Motor neuron (in vitro differentiated cells): ENCODE measurements at places on chromosomes 4 and X. TPM values are rescaled to one million over a fixed set of nuclear protein-coding genes. Genes with fewer than 3 reads are reported as not detected.

RAB39B gene
- 20.8 and 20.9 TPM in 2 replicates for total RNA-seq

SPANXA2 gene
- not detected in 2 replicates for total RNA-seq

EREG gene
- total RNA-seq = 0.09 TPM in 1 of 2 replicates, not detected in the other

SLC10A3 gene
- total RNA-seq = 9.7 TPM in 2 replicates

TIGD4 gene
- total RNA-seq = 3.2 and 3.3 TPM in 2 replicates

CORIN gene
- total RNA-seq = 0.81 and 0.92 TPM in 2 replicates

PGM2 gene
- 28.3 and 31.7 TPM in 2 replicates for total RNA-seq

SH2D1A gene
- 0.19 and 0.38 TPM in 2 replicates for total RNA-seq

GPC4 gene
- 1.7 and 2.0 TPM in 2 replicates for total RNA-seq

DNA sequence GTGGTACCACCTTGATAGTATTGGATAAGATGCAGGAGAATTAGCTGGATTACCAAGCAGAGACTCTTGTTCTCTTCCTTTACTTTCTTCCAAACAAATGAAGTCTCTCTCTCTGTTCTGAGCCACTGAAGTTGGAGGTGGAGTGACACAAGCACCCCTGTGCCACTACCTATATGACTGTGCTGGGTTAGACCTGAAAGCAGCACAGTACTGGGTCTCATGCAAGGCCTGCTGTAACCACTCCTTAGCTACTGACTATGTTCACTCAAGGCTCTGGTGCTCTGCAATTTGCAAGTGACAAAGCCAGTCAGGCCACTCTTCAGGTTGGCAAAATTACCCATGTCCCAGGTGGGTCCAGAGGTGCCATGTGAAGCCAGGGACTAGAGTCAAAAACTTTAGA is 389.6 kb upstream of the MAOA start:
- no peak for ATAC-seq

- no peak for ATAC-seq
These were observed 102.4 kb upstream of the PLAC1 start for GRCh38 chrX:134760650-134761049.

GRCh38 chrX:111811831-111812230 is 64.2 kb upstream of the TRPC5OS start:
- ATAC-seq = no peak

GRCh38 chr4:109009909-109010308 is 247.1 kb upstream of the ETNPPL start:
- ATAC-seq = peak; percentile 72

DNA sequence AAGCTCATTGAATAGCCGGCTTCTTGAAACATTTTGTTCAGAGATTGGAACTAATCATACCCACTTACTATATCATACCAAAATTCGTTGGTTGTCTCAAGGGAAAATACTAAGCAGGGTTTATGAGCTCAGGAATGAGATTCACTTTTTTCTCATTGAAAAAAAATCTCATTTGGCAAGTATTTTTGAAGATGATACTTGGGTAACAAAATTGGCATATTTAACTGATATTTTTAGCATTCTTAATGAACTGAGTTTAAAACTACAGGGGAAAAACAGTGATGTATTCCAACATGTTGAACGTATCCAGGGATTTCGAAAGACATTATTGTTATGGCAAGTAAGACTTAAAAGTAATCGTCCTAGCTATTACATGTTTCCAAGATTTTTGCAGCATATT is 6.4 kb downstream of the FAM200B start:
- ATAC-seq = no peak

DNA sequence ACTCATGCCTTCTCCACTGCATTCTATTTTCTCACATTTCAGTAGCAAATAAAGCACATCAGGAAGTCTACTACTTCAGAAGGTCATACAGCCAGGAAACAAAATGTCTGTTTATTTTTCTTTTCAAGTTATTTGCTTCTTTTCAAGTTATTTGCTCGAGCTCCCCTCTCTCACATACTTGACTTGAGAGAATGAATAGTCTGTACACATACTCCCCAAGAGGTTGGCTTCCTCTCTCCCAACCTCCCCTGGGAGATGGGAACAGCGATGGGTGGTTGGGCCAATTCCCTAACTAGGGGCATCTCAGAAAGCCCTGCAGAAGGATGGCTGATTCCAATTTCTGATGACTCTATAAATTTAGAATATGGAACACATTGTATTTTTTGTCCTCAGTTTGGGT is 64.7 kb upstream of the PTPN13 start:
- no peak for ATAC-seq

DNA sequence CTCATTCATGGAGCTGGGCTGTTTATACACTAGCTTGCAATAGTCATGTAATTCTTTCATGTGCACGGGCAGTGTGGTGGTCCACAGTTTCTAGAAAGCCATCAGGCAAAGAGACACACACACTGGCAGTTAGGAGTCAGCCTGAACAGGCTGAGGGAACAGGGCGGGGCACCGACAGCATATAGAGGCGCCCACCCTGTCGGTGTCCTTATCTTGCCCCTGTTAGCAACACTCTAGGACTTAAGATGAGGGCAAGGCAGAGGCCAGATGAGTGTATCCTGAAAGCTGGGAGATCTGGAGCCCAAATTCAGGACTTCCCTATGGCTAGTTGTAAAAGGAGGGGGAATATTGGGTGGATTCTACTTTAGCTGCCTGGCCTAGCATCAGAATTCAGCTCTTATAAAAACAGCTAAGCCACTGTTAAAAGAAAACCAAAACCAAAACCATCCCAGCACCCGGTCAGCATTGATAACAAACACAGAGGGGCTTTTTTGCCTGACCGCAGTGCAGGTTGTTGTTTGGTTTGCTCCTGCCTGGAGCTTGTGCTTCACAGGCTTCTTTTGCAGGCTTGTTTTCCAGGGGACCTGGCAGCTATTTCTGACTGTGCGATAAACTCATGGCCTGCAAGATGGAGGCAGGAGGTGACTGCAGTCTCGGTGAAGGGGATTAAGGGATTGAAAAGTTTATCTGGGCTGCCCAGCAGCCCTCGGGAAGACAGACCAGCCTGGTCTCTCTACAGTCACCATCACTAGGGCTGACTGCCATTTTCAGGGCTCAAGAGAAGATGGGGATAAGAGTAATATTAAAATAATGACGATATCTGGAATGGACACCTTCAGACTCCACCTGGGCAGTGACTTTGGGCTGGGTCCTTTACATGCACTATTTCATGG is 638.9 kb downstream of the MID1IP1 start:
- ATAC-seq = no peak

DNA sequence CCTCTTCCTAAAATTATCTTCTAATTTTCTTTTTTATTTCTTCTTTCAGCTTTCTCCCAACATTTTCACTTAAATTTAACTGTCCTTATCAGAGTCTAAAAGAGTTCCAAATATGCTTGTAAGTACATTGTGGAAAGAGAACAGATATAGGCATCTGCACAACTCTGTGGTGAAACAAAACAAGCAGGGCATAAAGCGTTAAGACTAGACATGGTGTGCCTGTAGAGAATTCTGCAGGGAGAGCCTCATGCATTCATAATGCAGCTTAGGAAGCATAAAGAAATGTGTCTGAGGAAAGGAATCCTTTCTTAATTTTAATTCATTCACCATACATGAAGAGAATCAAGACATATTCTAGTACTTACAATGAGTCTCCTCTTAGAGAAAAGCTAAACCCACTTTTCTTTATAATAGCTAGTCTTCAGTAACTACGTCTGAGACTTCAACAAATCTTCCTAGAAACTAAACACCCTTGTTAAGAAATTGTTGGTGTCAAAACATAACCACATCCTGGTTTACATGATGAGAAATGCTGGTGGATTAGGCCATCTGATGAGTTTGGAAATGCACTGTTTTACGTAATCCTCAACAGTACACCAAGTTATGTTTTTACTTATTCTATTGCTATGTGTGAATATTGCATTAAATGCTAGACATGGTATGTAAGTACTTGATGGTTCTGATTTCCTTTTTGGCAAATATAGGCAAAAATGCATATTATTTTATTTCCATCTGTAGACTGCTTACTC is 307.8 kb upstream of the GIMD1 start:
- ATAC-seq = no peak

- no peak for ATAC-seq
These were observed 4.0 kb downstream of the MAGEB2 start for GRCh38 chrX:30219372-30219771.

GRCh38 chr4:41141900-41142299 is 72.4 kb downstream of the APBB2 start:
- ATAC-seq = no peak

GRCh38 chrX:10579112-10580011 is 41.0 kb downstream of the MID1 start:
- ATAC-seq = peak; percentile 82

DNA sequence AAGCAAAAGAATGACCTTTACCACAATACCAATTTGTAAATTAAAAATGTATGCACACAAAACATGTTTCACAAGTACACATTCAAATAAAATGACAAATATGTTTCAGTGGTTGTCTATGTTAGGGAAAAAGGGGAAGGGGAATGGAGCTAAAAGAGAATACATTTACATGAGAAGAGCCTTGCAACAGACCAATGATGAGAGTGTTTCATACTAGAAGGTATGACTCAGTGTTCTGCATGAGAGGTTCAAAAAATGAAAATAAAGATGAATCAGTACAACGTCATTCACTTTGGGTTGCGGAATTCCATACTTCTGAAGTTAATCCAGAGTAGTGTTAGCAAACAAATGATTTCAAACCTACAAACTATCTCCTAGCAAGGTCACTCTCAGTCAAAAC is 51.7 kb downstream of the RPGR start:
- no peak for ATAC-seq

GRCh38 chrX:130831347-130831722 is 71.7 kb downstream of the ENOX2 start:
- ATAC-seq = no peak

DNA sequence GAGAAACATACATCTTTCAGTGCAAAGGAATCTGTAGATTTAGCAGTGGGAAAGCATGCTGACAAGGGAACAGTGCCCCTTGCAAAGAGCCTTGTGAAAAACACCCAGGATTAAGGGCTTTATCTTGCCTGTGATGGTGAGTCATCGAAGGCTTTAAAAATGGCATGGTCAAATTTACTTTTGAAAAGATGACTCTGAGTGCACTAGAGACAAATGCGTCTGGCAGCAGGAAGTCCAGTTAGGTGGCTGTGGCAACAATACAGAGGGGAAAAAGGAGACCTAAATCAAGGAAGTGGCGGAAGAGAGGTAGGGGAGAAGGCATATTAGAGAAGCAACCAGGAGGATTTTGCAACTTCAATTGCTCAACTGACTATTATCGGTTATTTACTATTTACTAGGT is 472.6 kb upstream of the CPEB2 start:
- peak; percentile 90 for ATAC-seq

DNA sequence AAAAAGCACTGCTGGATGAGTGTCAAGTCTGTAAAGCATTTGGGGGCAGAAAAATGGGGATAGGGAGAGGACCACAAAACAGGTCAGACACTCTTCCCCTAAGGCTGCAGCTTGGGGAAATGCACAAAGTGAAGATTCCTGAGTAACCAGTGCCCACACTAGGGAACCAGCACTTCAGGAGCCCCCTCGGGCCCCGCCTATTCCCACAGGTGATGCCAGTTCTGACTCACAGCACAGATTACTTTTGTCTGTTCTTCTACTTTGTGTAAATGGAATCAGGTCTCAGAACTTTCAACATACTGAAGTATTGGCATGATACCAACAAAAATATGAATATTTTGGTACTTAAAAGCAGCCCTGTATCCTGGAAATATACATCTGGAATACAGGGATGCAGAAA is 112.5 kb downstream of the ADRA2C start:
- no peak for ATAC-seq

DNA sequence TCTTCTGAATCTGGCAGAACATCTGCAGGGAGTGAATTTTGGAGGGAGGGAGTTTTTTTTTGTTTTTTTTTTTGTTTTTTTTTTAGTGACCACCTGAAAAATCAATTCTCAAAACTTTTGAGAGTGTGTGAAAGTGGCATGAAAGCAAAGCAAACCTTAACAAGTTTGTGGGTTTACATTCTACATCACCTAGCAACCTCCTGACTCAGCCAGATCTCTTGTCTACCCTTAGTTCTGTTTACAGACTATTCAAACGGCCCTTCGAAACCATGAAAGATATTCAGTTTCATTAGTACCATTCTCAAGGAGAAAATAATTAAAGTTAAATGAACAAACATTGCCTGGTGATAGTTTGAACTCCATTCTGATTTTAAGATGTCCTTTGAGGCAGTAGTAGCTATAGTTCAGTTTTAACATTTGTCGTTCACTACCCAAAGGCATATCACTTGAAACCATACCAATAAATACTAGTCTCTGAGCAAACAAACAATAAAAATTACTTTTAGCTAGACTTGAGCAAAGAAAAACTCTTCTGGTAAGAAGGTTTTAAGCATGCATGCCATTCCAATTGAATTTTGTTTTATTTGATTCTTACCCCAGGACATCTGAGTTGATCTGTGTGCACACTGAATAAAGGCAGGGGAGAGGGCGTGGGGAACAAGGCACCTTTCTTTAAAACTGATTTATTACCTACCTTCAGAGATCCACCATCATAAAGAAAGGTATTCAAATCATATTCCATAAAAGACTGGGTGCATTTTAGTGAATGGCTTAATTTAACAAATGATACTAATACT is 137.7 kb downstream of the ARX start:
- no peak for ATAC-seq

DNA sequence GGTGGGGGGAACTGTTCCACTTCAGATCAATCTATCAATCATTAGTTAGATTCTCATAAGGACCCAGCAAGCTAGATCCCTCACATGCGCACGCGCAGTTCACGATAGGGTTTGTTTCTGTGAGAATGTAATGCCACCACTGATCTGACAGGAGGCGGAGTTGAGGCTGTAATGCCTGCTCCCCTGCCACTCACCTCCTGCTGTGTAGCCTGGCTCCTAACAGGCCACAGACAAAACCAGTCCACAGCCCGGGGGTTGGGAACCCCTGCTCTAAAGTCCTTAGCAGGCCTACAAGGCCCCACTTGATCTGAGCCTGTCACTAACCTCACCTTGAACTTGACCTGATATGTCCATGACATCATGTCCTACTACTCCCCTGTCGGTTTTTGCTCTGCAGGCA is 30.3 kb downstream of the ARL9 start:
- ATAC-seq = no peak

- no peak for ATAC-seq
These were observed 115.4 kb downstream of the AFAP1 start for GRCh38 chr4:7824218-7824617.

GRCh38 chr4:41992967-41993857 is 2.9 kb downstream of the SLC30A9 start:
- ATAC-seq = no peak

DNA sequence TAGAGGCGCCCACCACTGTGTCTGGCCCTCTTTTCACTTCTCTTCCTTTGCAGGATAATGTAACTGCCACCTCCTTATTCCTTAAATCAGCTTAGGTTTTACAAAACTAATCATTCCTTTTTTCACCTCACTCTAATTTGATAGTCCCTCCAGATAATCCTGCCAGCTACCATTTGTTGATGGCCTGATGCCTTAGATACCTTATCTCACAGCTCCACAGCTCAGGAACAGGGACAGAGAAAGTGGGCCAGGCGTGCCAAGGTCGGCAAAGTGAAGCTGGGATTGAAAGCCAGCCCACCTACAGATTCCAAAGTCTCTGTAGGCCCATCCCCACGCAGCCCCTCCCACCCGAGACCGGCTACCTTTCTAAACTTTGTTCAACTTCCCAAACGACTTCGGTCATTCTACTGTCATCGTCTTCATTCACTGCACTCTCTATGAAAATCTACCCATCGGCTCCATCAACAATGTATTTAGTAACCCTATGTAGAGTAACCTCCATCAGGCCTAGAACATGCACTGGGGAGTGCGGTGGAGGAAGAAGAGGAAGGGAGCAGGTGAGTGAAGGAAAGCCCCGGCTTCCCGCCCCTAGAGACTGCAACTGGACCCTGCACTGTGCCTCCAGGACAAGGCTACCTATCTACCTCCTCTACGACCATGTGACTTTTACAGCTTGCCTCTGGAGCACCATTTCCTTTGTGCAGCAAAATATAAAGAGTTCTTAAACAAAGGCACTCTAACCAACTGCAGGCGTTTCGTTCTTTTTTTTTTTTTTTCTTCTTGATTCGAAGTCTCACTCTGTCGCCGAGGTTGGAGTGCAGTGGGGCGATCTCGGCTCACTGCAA is 1.5 kb downstream of the CASP6 start:
- no peak for ATAC-seq
